ENCODE measurements at places on chromosomes 2 and 18.
A peak's percentile ranks its signal among the peaks of the same experiment; 100 is the strongest.

DNA sequence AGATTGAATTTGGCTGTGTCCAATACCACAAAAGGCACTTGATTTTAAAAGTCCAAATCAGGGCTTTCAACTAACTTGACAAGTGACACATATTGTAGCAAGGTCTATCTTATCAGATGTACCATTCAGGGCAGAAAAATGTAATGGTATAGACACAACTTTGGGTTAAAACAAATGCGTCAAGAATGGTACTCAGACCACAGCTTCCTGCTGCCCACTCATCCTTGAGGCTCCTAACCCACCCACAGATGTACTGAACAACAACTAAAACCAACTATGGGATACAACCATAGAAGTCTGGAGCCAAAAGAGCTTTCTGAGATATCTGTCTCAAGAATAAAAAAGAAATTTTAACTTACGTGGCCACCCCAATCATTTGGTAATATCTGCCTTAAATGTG, 105.2 kb downstream of the RBM43 start:
- DNase-seq = no peak

GRCh38 chr18:68784071-68784470, 13.8 kb upstream of the CCDC102B start:
- no peak for DNase-seq

DNA sequence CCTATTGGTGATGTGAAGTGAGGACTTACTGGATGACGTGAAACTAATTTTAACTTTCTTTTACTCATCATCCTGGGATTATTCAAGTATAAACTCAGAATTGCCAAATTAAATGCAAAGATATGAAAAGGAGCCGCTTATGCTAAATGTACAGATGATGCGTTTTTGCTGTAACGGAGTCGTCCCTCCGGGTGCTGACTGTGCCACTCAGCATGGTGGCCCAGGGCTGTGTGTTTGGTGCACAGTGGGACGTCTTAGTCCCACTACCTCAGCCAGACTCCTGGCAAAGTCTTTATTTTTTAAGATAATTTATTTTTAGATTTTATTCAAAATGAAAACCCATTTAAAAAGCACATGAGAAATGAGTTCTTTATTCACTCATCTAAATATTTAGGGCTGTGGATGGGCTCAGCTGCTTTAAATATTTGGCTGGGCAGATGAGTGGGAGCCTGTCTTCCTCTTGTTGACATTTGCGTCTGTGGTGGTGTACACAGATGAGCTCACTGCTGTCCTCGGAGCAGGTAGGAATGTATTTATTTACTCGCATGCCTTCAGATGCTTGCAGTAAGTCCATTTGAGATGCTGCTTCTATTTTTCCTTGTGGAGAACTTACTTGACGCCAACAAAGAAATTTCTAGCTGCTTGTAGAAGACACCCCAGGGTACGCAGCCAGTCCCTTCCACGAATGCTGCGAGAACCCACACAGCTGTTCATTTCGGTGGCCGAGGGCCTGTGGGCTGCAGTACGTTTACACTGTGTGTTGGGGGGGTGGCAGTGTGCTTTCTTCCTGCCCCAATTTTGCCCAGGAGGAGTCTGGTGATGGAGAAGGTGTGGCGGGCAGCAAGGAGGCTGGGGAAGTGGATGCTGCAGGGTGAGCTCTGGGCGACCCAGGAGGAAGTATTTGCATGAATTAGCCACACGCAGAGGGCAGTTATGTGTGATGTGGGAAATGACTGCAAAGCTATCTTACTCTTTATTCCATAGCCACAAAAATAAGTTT, 105.0 kb downstream of the AGAP1 start:
- no peak for DNase-seq

- no peak for DNase-seq
Measured at GRCh38 chr2:20539133-20539719, 92.4 kb downstream of the RHOB start.

GRCh38 chr2:54595161-54595803, 128.2 kb upstream of the EML6 start:
- no peak for DNase-seq

GRCh38 chr2:218981390-218981880, 3.5 kb downstream of the FEV start:
- DNase-seq = no peak

DNA sequence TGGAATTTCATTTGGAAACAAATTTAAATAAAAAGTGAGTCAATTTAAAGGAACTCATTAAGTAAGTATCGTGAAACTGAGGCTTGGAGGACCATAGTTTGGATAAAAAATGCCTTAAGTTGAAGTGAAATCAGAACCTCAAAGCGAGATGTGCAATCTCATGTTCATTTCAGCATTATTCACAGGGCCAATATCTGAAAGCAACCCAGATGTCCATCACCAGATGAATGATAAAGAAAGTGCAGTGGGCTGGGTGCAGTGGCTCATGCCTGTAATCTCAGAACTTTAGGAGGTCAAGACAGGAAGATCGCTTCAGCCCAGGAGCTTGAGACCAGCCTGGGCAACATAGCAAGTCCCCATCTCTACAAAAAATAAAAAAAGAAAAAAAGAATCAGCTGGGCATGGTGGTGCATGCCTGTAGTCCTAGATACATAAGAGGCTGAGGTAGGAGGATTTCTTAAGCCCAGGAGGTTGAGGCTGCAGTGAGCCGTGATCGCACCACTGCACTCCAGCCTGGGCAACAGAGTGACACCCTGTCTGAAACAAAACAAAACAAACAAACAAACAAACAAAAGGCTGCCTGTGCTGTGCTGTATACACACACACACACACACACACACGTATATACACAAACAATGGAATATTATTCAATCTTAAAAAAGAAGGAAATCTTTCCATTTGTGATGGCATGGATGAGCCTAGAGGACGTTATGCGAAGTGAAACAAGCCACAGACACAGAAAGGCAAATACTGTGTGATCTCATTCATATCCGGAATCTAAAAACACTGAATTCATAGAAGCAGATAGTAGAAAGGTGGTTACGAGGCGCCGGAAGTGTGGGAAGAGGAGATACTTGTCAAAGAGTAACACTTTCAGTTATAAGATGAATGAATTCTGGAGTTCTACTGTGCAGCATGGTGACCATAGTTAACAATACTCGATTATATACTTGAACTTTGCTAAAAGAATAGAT, 14.5 kb downstream of the SH3RF3 start:
- DNase-seq = no peak

- DNase-seq = no peak
Measured at GRCh38 chr2:172970660-172971059, 105.0 kb upstream of the MAP3K20 start.

- no peak for DNase-seq
Measured at GRCh38 chr2:161078211-161078539, 82.1 kb upstream of the TANK start.

- no peak for DNase-seq
Measured at GRCh38 chr18:77000527-77000926, 132.1 kb downstream of the MBP start.

DNA sequence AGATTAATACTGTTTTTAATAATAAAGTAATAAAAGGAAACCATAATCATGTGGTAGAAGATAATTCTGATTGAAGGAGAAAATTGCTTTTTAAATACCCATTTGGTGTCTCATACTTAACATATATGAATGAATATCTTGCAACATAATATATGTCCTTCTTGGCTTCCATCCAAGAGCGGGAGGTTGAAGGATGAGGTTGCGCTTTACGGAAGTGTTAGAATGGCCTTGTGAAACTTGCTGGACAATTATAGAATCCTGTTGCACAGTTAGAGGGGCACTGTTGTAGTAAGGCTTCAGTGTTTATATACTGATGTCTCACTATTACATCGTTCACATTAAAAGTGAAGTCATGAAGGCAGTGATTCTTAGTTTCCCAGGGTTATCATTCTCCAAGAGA, 9.4 kb downstream of the INSIG2 start:
- no peak for DNase-seq

DNA sequence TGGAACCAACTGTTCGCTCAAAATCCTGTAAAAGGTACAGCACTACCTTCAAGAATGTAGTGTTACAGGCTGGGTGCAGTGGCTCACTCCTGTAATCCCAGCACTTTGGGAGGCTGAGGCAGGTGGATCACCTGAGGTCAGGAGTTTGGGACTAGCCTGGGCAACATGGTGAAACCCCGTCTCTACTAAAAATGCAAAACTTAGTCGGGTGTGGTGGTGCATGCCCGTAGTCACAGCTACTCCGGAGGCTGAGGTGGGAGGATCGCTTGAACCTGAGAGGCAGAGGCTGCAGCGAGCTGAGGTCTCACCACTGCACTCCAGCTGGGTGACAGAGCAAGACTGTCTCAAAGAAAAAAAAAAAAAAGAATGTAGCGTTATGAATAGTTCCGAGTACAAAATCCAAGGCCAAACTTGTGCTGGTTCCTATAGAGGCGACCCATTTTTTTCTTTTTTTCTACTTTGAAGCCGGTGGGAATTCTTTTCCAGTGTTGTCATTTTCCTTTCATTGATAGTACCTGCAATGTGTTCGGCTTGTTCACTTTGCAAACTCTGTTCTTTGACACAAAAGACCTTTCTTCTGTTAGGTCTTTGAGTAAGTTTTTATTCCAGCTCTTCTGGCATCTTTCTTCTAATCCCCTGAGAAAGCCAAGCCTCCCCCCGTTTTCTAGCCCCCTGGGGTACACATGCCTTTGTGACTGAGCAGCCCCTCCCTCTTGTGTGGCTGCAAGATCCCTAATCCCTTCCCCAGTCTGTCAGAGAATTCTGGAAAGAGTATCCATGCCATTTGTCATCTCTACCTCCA, 25.1 kb downstream of the INPP5D start:
- no peak for DNase-seq

DNA sequence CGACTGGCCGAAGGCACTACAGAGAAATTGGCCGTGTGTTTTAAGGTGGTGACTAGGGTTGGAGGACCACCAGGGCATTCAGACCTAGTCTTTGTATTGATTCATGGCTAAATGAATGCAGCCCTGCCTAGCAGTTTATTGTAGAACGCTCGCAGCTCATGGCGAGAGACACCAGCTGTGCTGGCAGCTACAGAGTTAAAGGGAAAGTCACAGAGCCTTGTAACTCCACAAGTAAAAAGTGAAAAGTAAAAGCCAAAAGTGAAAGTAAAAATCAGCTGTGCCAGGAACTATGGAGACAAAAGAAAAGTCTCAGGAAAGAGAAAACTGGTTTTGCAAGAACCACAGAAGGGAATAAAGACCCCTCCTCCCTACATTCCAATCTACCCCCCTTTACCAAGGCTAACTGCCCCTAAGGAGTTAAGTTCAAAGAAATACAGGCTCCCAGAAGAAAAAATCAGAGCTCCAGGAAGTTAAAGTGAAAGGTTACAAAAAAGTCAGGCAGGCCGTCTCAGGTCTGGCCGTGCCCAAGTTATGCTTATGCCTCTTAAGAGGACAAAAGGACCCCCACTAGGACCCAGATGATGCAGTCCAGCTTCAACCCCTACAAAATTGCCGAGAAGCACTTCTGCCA, 46.4 kb upstream of the SELENOI start:
- peak; percentile 28 for DNase-seq

GRCh38 chr2:39160982-39161381, 40.1 kb upstream of the SOS1 start:
- DNase-seq = no peak

DNA sequence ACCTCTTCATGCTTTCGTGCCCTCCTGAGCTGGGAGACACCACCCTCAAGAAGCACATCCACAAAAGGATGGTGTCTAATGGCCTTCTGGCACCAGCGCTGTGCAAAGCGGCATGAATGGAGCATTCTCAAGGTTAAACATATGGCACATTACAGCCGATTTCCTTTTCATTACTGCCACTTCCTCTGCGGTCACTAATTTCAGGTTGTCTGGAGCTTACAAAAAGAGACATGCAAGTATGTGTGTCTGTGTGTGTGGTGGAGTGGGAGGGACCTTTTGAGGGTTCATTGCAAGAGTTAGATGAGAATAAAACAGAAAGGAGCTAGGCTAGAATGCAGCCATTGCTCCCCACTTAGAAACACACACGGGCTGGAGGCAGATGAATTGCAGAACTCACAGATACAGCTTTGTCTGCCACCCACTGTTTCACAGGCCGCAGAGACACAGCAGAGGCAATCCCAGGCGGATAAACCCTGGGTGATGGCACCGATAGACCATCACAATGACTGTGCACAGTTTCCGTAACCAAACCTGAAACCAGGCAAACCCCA, 76.0 kb downstream of the TGIF1 start:
- DNase-seq = no peak

DNA sequence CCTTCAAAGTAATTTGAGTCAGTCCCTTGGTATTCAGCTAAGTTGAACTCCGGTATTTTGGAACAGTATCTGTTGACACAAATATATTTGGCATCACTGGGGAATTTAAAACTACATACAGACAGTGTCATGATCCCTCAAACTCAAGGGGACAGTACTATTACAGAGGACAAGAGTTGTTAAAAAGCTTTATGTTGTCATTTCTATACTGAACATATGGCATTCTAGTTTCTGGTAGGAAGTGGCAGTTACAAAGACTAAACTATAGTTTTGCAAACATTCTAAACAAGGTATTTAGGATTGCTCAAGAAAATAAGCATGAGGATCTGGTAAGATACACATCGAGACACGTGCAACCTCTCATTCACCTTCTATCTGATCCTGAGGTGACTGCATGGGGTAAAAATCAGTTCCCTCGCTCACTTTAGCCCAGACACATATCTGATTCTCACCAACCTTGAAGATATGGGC, 16.6 kb upstream of the CCNYL1 start:
- DNase-seq = no peak

DNA sequence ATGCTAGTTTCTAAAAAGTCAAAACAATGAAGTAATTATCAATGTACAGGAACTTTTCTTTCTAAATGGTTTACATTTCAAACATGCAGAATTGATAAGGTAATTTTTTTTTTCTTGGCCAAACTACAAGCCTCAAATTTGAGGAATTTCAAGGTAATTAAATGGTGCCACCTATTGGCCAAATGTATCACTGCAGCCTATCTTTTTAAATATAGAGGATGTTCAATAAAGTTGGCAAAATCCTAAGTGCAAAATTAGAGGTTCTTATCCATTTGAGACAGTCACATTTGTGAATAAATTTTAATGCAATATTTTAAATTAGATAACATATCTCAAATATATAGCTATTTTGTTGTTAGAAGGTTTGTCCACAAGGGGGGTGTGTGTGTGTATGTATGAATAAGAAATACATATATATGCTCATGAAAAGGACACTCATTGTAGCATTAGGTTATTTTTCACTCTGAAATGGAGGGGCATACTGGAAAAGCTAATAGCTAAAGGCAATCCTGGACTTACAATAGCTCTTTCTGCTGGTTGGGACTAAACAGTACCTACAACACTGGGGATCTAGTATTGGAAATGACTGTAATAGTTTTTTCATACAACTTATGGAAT, 26.2 kb downstream of the MMADHC start:
- DNase-seq = no peak

DNA sequence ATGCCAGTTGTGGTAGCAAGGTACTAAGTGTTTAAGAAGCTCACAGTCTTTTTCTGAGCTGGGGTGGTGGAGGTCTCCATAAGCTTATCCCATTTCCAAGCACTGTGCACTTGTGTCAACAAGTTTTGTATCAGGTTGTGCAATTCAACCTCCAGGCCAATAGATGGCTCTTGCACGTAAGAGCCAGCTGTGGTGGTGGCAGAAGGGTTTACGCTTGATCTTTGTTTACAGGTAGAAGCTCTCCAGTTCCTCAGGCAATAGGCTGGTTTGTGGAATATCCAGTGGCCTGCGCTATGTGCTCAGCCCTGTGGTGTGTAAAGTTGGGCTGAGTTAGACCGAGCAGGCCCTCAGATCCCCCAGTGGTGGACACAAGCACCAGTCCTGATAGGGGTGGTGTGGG, 89.7 kb upstream of the CNTNAP5 start:
- DNase-seq = no peak

- DNase-seq = no peak
Measured at GRCh38 chr18:13661779-13662256, 64.5 kb downstream of the FAM210A start.

- DNase-seq = no peak
Measured at GRCh38 chr2:207778298-207778882, 8.7 kb upstream of the FZD5 start.
